Endothelial cell (in vitro differentiated cells): ENCODE measurements at places on chromosomes 5 and 9. TPM values are rescaled to one million over a fixed set of nuclear protein-coding genes. Genes with fewer than 3 reads are reported as not detected.

GRCh38 chr5:36772276-36773140, 104.1 kb upstream of the NIPBL start:
- no peaks in the 10 kb centered on the region for H3K27me3 ChIP-seq
- no peaks in the 10 kb centered on the region for H3K36me3 ChIP-seq
- H3K4me3 ChIP-seq: no peak overlapping the region
- H3K27ac ChIP-seq: no peak overlapping the region

DNA sequence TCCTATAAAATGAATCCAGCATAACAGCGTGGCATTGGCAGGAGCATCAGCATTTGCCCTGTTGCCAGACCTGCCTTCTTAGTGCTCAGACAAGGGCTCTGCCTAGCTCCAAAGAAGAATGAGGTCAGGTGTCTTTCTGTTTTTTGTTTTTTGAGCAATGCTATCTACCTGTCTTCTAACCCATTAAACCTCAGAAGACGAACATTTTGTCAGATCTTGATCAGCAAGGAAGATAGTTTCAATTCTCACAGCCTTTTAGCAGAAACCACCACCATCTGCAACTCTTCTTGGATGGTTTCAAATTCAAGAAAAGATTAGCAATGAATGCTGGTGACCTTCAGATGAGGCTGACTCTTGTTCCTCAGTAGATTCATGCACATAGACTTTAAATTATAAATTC, 103.5 kb upstream of the IQGAP2 start:
- no peak overlapping the region for H3K4me3 ChIP-seq
- no peaks in the 10 kb centered on the region for H3K4me1 ChIP-seq
- no peak overlapping the region for H3K27ac ChIP-seq
- DNase-seq: no peak
- no peaks in the 10 kb centered on the region for H3K27me3 ChIP-seq

GRCh38 chr9:111179577-111179976, 141.3 kb upstream of the LPAR1 start:
- no peak overlapping the region for H3K4me3 ChIP-seq
- DNase-seq: no peak
- H3K27ac ChIP-seq: no peak overlapping the region
- no peaks in the 10 kb centered on the region for H3K36me3 ChIP-seq
- no peaks in the 10 kb centered on the region for H3K4me1 ChIP-seq

DNA sequence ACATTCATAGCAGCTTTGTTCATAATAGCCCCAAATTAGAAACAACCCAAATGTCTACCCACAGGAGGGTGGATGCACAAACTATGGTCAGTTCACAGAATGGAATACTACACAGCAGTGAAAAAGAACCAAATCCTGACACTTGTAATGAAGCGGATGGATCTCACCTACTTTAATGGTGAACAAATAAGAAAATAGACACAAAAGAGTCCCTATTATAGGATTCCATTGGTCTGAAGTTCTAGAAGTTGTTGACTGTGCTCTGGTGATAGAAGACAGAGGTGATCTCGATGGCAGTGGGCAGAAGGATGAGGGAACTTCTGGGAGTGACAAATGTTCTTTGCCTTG, 20.6 kb upstream of the LAMC3 start:
- H3K4me3 ChIP-seq: no peak overlapping the region
- H3K27me3 ChIP-seq: peaks cover 12% of the 10 kb centered on the region
- no peak overlapping the region for H3K27ac ChIP-seq
- no peak for DNase-seq
- H3K4me1 ChIP-seq: no peaks in the 10 kb centered on the region
- no peaks in the 10 kb centered on the region for H3K36me3 ChIP-seq

- no peaks in the 10 kb centered on the region for H3K36me3 ChIP-seq
- no peaks in the 10 kb centered on the region for H3K4me1 ChIP-seq
- no peak for DNase-seq
- peaks cover 2% of the 10 kb centered on the region for H3K27me3 ChIP-seq
- H3K4me3 ChIP-seq: no peak overlapping the region
These were observed 854 bp upstream of the TEX48 start for GRCh38 chr9:114682846-114683245.

DNA sequence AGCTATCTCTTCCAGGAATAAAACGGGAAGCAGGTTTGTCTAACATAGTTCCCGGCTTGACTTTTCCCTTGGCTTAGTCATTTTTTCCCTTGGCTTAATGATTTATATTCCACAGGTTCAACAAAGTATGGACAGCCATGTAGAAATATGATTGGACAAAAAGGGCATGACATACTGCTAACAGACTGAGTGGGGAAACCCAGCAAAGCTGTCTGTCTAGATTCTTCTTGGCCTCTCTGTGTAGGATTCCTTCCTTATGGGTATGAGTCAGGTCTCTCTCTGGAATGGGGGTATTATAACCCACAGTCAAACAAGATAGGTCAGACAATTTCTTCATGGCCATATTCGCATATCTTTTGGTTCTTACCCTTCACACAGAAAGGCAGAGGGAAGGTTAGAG, 5.7 kb upstream of the MTAP start:
- H3K4me1 ChIP-seq: peaks cover 4% of the 10 kb centered on the region
- peaks cover 5% of the 10 kb centered on the region for H3K27me3 ChIP-seq
- H3K36me3 ChIP-seq: no peaks in the 10 kb centered on the region
- no peak for DNase-seq

- H3K4me1 ChIP-seq: peaks cover 2% of the 10 kb centered on the region
- no peak overlapping the region for H3K4me3 ChIP-seq
- H3K27me3 ChIP-seq: no peaks in the 10 kb centered on the region
- no peak for DNase-seq
These were observed 54.6 kb downstream of the FYB1 start for GRCh38 chr5:39164529-39165402.

GRCh38 chr5:32625106-32625505, 39.7 kb downstream of the SUB1 start:
- peaks cover 8% of the 10 kb centered on the region for H3K4me1 ChIP-seq
- no peak overlapping the region for H3K27ac ChIP-seq
- no peaks in the 10 kb centered on the region for H3K36me3 ChIP-seq
- DNase-seq: no peak

- H3K36me3 ChIP-seq: no peaks in the 10 kb centered on the region
- H3K27ac ChIP-seq: no peak overlapping the region
- H3K4me1 ChIP-seq: peaks cover 5% of the 10 kb centered on the region
- H3K27me3 ChIP-seq: no peaks in the 10 kb centered on the region
- DNase-seq: no peak
These were observed 41.0 kb downstream of the ALDH1A1 start for GRCh38 chr9:72911816-72912215.

DNA sequence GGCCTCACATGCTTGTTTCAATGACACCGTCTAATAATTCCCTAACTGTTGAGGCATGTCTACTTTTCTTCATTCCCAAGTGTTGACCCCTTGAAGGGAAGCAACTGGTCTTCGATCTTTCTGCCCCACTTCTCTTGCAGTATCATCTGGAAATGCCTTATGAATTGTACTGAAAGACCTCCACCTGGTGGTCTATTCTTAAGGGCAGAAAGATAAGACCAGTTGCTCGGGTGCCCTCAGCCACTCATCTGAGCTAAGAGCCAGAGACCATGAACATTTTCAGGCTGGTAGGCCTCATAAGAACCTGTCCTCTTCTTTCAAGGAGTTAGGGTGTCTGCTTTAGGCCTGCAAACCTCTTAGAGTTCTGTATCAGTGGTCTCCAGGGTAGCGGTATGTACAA, 542.5 kb downstream of the CTNND2 start:
- no peaks in the 10 kb centered on the region for H3K27me3 ChIP-seq
- no peak for DNase-seq
- no peaks in the 10 kb centered on the region for H3K4me1 ChIP-seq
- no peak overlapping the region for H3K27ac ChIP-seq
- no peaks in the 10 kb centered on the region for H3K36me3 ChIP-seq

- peaks cover 34% of the 10 kb centered on the region for H3K4me1 ChIP-seq
- H3K27ac ChIP-seq: no peak overlapping the region
- peaks cover 3% of the 10 kb centered on the region for H3K36me3 ChIP-seq
- no peak overlapping the region for H3K4me3 ChIP-seq
- peaks cover 5% of the 10 kb centered on the region for H3K27me3 ChIP-seq
These were observed 59.6 kb upstream of the C5orf58 start for GRCh38 chr5:170173227-170173626.

GRCh38 chr5:135750506-135750905, 84.0 kb upstream of the SLC25A48 start:
- no peak overlapping the region for H3K4me3 ChIP-seq
- H3K27ac ChIP-seq: no peak overlapping the region
- H3K27me3 ChIP-seq: no peaks in the 10 kb centered on the region
- no peak for DNase-seq
- H3K4me1 ChIP-seq: no peaks in the 10 kb centered on the region

GRCh38 chr9:108156270-108156998, 666.9 kb upstream of the KLF4 start:
- no peaks in the 10 kb centered on the region for H3K4me1 ChIP-seq
- no peak overlapping the region for H3K4me3 ChIP-seq
- no peak for DNase-seq
- no peaks in the 10 kb centered on the region for H3K36me3 ChIP-seq
- H3K27ac ChIP-seq: no peak overlapping the region

GRCh38 chr9:138022756-138023393, 145.3 kb downstream of the CACNA1B start:
- no peaks in the 10 kb centered on the region for H3K4me1 ChIP-seq
- no peak overlapping the region for H3K4me3 ChIP-seq
- DNase-seq: no peak
- no peak overlapping the region for H3K27ac ChIP-seq

- no peak overlapping the region for H3K4me3 ChIP-seq
- no peak overlapping the region for H3K27ac ChIP-seq
- H3K27me3 ChIP-seq: no peaks in the 10 kb centered on the region
- peaks cover 37% of the 10 kb centered on the region for H3K36me3 ChIP-seq
- peaks cover 3% of the 10 kb centered on the region for H3K4me1 ChIP-seq
These were observed 17.3 kb downstream of the VCAN start for GRCh38 chr5:83488821-83489220.

- H3K27me3 ChIP-seq: peaks cover 9% of the 10 kb centered on the region
- H3K27ac ChIP-seq: no peak overlapping the region
- DNase-seq: no peak
These were observed 9.1 kb downstream of the ENHO start for GRCh38 chr9:34513567-34514214.

- no peaks in the 10 kb centered on the region for H3K36me3 ChIP-seq
- H3K27ac ChIP-seq: no peak overlapping the region
- no peak for DNase-seq
These were observed 334.8 kb downstream of the TRIM32 start for GRCh38 chr9:117021906-117022305.

DNA sequence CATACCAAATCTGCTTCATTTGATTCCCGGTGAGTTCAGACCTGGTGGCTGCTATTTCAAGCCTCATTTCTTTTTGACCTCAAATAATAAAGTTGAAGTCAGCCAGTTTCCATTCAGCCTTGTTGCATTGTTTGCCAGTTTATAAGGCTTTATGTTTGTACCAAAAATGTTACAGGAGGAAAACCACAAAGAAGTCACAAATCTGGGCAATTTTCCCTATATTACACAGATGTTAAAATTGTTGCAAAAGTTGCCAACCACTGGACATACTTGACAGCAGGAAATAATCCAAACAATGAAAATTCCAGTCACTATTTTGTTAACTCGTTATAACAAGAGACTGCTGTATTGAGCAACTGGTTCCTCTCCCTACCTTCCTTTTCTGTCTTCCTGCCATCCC, 1325.0 kb upstream of the DMAC1 start:
- no peak overlapping the region for H3K27ac ChIP-seq
- no peak for DNase-seq
- H3K4me1 ChIP-seq: peaks cover 2% of the 10 kb centered on the region
- no peaks in the 10 kb centered on the region for H3K36me3 ChIP-seq
- no peak overlapping the region for H3K4me3 ChIP-seq

DNA sequence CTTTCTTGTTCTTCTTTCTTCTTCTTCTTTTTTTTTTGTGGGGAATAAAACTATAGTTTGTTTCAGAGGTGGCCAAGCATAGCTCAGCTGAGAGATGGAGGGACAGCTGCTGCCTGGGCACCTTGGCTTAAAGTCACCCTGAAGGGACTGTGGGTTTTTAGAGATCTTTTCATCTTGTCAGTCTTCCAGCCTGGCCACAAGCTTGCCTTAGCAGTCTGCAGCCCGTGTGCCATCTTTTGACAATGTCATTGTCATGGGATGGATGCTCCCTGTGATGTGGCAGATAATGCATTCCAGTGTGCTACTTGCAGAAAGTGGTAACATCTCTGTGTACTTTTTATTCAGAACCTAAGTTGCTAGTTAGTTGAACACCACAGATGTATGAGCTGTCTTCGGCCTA, 280.8 kb downstream of the FANCC start:
- H3K36me3 ChIP-seq: peaks cover 4% of the 10 kb centered on the region
- H3K4me1 ChIP-seq: no peaks in the 10 kb centered on the region
- H3K27ac ChIP-seq: no peak overlapping the region
- H3K4me3 ChIP-seq: no peak overlapping the region
- no peak for DNase-seq
- no peaks in the 10 kb centered on the region for H3K27me3 ChIP-seq

DNA sequence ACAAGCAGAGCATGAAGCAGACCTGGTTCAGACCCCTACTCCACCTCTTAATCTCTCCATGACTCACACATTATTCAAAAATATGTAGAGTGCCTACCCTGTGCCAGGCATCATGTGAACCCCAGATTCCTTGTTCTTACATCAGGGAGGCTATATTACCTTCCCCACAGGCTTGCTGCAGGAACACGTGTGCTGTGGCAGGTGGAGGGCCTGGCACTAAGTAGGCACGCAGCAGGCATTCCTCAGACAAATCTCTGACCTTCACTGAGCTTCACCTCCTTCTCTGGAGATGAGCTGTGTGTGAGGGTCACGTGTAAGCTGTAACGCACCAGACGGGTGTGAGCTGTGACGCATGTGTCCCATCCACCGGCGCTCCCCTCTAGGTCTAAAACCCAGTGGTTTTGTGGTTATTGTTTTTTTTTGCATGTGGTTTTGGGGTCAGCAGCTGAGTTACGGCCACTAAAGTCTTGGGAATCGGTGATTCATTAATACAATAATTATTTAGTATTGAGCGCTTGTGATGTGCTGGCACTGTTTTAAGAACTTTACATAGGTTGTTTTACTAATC, 30.3 kb downstream of the ANGPTL2 start:
- H3K27ac ChIP-seq: no peak overlapping the region
- H3K27me3 ChIP-seq: peaks cover 4% of the 10 kb centered on the region
- peaks cover 4% of the 10 kb centered on the region for H3K36me3 ChIP-seq
- H3K4me3 ChIP-seq: no peak overlapping the region

DPYSL3 gene
- total RNA-seq: 27.6 TPM

IL9 gene
- not detected for total RNA-seq

PCDH12 gene
- total RNA-seq: 64.0 TPM

IFNA8 gene
- total RNA-seq: not detected

RC3H2 gene
- total RNA-seq: 66.8 TPM

FAM174A gene
- 9.0 TPM for total RNA-seq

URM1 gene
- total RNA-seq: 96.1 TPM

PCDHGA5 gene
- total RNA-seq: 2.4 TPM

FKTN gene
- 16.4 TPM for total RNA-seq

FOXD4 gene
- 0.49 TPM for total RNA-seq

CLIC3 gene
- not detected for total RNA-seq
